Stimulated activated memory B cell treated with anti-CD40 and anti-IgM and Interleukin-4, amounts not matched to agents 10 μg/mL and 1 μg/mL and 100 μg/mL, for 72 hours (primary cell): ENCODE measurements at places on chromosomes 4 and X.
A peak's percentile ranks its signal among the peaks of the same experiment; 100 is the strongest.

GRCh38 chr4:7687796-7688195 lies 251.9 kb downstream of the AFAP1 start:
- no peak for ATAC-seq

- ATAC-seq, result no peak
Observed at GRCh38 chrX:88558421-88558820, 188.6 kb upstream of the CPXCR1 start.

DNA sequence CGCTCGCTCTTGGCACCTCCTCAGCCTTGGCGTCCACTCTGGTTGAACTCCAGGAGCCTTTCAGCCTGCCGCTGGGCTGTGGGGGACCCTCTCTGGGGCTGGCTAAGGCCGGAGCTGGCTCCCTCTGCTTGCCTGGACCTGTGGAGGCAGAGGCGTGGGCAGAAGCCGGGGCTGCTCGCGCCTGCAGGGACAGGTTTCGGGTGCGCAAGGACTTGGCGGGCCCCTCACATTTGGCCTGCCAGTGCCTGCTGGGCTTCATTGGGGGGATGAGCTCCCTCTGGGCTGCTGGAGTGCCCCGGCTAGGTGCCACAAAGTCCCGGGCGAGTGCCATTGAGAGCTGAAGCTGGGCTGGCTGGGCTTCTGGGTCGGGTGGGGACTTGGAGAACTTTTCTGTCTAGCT lies 371.7 kb downstream of the FAM133A start:
- no peak for ATAC-seq

DNA sequence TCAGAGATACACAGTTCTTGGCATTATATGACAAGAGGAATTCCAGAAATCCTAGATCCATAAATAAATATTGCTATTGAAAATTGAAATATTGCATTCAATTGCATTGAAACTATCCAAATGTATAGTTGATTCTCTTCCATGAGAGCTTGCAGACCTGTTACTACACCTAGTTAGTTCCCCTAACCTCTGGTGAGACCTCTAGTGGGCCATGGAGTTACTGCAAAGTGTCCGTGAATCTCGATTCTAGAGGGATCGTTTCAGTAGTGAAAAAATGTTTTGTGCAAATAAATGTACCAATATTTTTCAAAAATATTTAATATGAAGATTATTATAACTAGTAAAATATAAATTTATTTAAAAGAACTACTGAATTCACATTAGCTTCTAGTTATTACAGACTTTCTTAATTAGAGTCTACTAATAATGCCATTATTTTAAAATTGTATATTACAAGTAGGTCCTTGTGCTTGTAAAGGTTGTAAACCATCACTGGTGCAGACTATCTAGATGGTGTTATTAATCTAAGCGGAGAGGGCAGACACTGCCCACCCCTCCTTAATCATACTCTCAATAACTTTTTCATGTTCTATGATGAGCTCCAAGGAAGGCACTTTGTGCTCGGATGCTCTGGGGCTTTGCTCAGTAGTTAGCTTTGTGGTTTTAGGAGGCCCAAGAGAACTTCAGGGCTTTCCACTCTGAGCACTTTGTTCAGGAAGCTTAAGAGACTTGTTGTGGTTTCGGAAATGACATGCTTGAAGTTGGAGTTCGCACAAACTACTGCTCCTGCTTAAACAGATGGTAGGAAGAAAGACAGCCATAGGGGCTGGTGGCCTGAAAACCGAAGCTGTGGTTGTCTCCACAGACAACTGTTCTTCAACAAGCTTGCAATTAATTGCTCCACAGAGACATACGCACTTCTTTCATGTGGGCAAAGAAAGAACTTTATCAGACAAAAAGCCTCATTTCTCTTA lies 42.8 kb downstream of the IL21 start:
- no peak for ATAC-seq

- ATAC-seq, result no peak
Observed at GRCh38 chrX:46587753-46588171, 14.2 kb downstream of the CHST7 start.

- ATAC-seq, result peak; percentile 17
Observed at GRCh38 chr4:128385683-128386304, 98.2 kb upstream of the PGRMC2 start.

DNA sequence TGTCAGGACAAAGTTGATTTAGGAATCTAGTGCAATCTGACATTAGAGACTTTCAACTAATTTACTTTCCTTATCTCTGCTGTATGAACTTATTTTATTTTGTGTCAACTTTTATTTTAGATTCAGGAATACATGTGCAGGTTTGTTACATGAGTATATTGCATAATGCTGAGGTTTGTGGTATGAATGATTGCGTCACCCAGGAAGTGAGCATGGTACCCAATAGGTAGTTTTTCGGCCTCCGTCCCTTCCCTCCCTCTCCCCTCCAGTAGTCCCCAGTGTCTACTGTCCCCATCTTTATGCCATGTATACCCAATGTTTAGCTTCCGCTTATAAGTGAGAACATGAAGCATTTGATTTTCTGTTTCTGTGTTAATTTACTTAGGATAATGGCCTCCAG lies 68.7 kb upstream of the TEX13D start:
- ATAC-seq, result no peak

GRCh38 chr4:57905965-57906364 lies 795.8 kb upstream of the IGFBP7 start:
- ATAC-seq, result no peak

DNA sequence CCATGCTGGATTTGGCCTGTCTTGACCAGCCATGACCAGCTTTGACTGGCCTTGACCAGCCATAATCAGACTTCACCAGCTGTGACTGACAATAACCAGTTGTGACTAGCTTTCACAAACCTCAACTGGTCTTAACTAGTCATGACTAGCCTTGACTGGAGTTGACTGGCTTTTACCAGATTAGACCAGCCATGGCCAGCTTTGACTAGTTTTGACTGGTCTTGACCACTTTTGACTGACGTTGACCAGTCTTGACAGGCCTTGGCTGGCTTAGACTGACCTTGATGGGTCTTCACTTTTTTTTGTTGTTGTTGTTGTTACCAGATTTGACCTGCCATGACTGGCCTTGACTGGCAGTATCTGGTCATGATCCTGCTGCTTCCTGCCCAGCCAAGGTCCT lies 67.4 kb downstream of the RLIM start:
- ATAC-seq, result no peak

DNA sequence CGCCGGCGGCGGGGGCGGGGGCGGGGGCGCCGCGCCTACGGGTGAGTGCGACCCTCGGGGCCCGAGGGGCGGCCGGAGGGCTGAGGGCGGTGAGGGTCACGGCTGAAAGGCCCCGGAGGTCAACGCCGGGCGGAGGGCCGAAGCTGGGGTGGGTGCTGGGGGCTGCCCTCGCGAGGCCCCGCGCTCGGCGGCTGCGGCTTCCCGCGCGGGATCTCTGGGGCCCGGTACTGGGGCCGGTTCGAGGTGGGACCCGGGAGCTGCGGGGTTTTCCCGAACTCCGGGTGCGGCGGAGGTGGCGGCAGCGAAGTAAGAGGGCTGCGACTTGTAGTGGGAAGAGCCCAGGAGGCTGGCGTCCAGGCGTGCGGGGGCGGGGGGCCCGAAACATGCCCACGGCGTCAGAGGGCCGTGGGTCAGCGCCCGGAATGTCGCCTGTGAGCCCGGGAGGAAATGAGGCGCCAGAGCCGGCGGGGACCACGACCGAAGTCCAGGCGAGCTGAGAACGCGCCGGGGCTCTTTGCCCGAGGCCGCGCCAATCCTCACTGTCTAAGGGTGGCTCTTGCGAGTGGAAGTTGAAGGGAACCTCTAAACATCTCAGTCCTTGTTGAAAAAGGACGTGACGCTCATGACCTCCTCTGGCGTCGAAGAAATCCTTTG lies 407 bp downstream of the IL13RA1 start:
- ATAC-seq, result peak; percentile 39

GRCh38 chrX:100447655-100448397 lies 37.8 kb upstream of the PCDH19 start:
- ATAC-seq, result no peak

- ATAC-seq, result no peak
Observed at GRCh38 chr4:22857411-22857810, 164.7 kb downstream of the GBA3 start.

GRCh38 chr4:52203351-52203750 lies 152.2 kb downstream of the SPATA18 start:
- ATAC-seq, result no peak

- ATAC-seq, result no peak
Observed at GRCh38 chrX:57822398-57822797, 87.9 kb downstream of the ZXDA start.

GRCh38 chr4:24912252-24913118 lies at the start of gene CCDC149:
Gene CCDC149, minus strand, starts transcription at chr4:24913042. Its CDS starts 178 bp downstream, at chr4:24912864.
- ATAC-seq, result no peak

GRCh38 chr4:165070560-165070959 lies 16.9 kb downstream of the TRIM75 start:
- ATAC-seq, result no peak

- ATAC-seq, result no peak
Observed at GRCh38 chr4:137299281-137299680, 233.0 kb downstream of the PCDH18 start.

DNA sequence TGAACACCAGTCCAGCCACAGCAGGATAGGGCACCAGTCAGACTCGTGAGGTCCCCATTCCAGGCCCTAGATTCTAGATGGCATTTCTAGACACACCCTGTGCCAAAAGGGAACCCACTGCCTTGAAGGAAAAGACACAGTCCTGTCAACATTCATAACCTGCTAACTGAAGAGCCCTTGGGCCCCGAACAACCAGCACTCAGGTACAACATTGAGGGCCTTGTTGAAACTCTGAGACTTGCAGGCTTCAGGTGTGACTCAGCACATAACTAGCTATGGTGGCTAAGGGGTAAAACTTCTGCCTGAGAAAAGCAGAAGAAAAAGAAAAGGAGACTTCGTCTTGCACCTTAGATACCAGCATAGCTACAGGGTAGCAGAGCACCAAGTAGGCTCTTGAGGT lies 252.9 kb upstream of the GRID2 start:
- no peak for ATAC-seq

GRCh38 chr4:159010563-159011260 lies 92.2 kb upstream of the RAPGEF2 start:
- no peak for ATAC-seq

DNA sequence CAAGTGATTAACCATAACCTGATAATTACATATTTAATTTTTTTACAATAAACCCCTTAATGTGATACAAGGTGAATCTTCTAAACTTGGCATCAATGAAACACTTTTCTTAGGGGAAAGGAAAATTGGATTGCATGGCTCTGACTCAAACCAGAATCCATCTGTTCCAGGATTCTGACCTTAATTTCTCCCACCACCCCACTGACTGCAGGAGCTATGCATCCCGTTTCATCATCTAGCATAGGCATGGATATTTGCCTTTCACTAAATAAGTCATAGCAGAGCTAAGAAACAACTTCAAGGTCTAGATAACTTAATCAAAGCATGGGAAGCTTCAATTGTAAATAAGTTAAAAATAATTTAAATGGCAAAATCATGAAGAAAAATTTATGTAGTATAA lies 156.3 kb downstream of the BTC start:
- no peak for ATAC-seq

- no peak for ATAC-seq
Observed at GRCh38 chr4:4377732-4378460, 9.0 kb upstream of the NSG1 start.

- peak; percentile 57 for ATAC-seq
Observed at GRCh38 chrX:42837747-42838146, 59.8 kb upstream of the PPP1R2C start.

- no peak for ATAC-seq
Observed at GRCh38 chrX:74419864-74420195, 1.5 kb upstream of the SLC16A2 start.

- ATAC-seq, result no peak
Observed at GRCh38 chr4:8052160-8052691, 106.4 kb downstream of the ABLIM2 start.

DNA sequence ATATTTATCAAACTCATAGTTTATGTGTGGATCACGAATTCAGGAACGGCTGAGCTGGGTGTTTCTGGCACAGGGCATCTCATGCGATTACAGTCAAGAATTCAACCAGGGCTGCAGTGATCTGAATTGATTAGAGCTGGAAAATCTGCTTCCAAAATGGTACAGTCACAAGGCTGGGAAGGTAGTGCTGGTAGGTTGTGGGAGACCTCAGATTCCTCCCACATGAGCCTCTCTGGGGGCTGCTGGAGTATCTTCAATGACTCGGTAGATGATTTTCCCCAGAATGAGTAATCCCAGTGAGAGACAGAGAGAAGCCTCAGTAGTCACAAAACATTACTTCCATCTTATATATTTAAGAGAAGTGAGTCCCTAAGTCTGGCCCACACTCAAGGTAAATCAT lies 36.2 kb upstream of the PRDX4 start:
- ATAC-seq, result no peak

DNA sequence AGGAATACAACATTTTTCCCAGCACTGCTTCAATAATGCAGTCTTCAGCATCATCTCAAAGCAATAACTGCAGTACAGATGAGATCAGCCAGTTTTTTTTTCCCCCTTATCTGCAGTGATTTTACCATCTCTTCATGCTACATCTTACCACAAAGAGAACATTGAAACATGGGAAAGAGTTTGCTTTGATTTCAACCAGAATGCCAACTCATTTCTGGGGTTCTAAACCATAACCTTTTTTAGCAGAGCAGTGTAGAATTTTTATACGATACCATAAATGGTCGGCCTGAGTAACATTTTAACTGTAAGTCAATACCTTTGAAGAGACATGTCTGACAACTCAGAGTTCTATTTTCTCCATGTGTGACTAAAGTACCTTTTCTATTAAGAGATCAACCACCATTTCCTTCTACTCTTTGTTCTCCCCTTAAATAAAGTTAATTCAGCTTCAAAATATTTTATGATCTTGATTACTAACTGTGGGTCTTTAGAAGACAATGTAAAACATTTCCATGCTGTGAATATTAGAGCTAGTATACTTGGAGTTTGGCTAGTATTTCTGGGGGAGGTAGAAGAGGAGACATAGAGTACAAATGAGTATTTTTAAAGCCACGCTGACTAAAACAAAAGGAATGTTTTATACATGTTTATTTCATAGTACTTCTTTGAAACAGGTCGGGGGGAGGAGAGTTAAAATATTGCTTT lies 69.1 kb downstream of the TET2 start:
- ATAC-seq, result no peak

- ATAC-seq, result no peak
Observed at GRCh38 chrX:31212856-31213748, 141.3 kb upstream of the FTHL17 start.

DNA sequence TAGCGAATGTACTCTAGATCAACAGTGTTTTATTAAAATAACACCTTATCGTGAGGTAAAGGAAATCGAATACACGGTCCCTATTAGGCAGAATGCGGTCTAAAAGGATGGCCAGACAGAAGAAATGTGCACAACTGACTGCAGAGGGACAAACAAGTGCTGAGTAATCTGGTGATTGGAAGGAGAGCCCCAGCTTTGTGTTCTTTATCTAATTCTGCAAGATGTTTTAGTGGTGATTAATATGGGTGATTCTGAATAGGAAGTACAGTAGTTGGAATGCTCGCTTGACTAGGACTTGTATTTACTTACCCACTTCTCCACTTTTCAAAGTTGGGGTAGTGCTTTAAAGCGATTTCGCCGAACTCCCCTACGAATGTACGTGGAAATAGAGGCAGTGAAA lies 1.2 kb downstream of the WDR44 start:
- ATAC-seq, result no peak

DNA sequence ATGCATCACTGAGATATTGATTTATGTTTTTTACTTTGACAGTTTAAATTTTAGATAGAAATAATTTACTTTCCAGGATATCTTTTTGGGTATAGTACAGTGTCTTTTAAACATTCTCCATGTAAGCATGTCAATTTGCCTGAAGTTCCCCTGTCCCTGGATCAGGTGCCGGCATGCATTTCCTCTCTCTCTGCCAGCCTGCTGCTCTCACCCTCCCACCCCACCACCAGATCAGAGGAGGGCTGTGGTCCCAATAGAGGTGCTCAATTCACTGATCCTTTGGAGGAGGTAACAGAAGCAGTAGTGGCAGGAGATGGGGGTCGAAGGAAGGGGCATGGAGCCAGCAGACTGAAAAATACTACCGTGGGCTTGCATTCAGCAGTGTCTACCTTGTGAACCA lies 28.3 kb upstream of the DSPP start:
- peak; percentile 39 for ATAC-seq
